Left renal cortex interstitium (tissue), 4 donors: ENCODE measurements at places on chromosomes 1 and 21. TPM values are rescaled to one million over a fixed set of nuclear protein-coding genes. Genes with fewer than 3 reads are reported as not detected.

SPOCD1 gene
- polyA plus RNA-seq = 0.31 TPM

FASLG gene
- polyA plus RNA-seq = not detected

NIT1 gene
- 45.3 TPM for polyA plus RNA-seq

KLHDC7A gene
- polyA plus RNA-seq = 13.7 TPM

GJA4 gene
- 22.0 TPM for polyA plus RNA-seq

C1orf141 gene
- not detected for polyA plus RNA-seq

RGS18 gene
- polyA plus RNA-seq = 1.9 TPM

DNA sequence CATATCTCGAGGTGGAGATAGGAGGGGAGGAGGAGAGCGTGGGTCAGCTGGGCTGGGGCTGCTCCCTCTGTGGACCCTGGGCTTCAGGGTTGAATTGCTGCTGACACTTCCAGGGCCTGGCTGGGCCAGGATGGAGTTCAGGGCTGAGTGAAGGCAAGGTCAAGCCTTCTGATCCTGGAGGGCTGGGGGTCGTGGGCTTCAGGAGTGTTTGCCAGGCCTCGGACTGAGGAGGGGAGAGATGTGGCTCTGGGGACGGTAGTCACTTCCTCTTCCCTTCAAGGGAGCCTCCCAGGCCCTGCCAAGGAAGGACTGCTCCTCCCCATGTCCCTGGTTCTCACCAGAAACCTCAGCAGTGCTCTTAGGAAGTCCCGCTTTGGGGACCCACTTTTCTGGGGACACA lies 12.1 kb upstream of the FAM131C start:
- DNase-seq = no peak

GRCh38 chr1:59752556-59753414 lies 62.0 kb upstream of the HOOK1 start:
- DNase-seq = no peak

DNA sequence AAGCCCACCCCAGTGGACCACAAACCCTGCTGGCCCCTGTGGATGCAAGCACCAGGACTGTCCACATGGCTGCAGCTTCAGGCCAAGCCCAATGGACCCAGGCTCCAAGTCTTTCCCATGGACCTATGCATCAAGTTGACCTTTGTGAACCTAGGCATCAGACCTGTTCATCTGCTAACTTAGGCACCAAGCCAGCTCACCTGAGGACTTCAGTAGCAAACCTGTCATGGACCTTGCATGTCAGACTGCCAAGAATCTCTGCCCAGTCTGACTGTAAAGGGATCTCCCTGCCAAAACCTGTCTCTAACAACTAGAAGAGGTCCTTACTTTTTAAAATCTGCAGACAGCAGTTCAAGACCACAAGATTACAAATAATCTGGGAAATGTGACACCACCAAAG lies 37.8 kb downstream of the FMO3 start:
- DNase-seq = no peak

GRCh38 chr1:161733526-161733925 lies 12.2 kb downstream of the FCRLB start:
- no peak for DNase-seq

DNA sequence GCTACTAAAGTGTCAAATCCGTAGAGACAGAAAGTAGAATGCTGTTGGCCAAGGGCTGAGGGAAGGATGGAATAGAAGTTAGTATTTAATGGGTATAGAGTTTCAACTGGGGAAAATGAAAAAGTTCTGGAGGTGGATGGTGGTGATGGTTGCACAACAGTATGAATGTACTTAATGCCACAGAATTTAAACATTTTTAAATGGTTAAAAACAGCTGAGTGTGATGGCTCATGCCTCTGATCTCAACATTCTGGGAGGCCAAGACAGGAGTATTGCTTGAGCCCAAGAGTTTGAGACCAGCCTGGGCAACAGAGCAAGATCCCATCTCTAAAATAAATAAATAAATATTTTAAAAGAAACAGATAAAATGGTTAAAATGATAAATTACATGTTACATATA lies 44.5 kb downstream of the PIK3R3 start:
- DNase-seq = no peak

GRCh38 chr1:997993-998744 lies 1.7 kb downstream of the HES4 start:
- no peak for DNase-seq

GRCh38 chr21:32562426-32562825 lies 22.9 kb downstream of the TCP10L start:
- no peak for DNase-seq

DNA sequence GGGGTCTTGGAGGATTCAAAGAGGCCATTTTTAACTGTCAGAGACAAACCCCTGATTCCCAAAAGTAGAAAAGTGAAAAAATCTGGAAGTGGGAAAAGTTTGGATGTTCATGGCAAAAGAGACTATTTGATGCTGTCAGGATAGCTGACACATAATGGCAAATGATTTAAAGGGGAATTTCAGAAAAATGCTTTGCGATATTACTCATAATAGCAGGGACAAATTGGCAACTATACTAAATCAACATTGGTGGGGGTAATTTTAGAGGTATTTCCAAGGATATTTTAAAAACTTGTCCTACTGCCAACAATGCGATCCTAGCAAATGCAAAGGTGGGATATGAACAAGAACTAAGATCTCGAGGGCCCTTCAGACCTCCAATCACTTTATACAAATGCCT lies 5.3 kb upstream of the GSTM4 start:
- DNase-seq = no peak

GRCh38 chr1:231666220-231666936 lies 39.8 kb downstream of the DISC1 start:
- no peak for DNase-seq

DNA sequence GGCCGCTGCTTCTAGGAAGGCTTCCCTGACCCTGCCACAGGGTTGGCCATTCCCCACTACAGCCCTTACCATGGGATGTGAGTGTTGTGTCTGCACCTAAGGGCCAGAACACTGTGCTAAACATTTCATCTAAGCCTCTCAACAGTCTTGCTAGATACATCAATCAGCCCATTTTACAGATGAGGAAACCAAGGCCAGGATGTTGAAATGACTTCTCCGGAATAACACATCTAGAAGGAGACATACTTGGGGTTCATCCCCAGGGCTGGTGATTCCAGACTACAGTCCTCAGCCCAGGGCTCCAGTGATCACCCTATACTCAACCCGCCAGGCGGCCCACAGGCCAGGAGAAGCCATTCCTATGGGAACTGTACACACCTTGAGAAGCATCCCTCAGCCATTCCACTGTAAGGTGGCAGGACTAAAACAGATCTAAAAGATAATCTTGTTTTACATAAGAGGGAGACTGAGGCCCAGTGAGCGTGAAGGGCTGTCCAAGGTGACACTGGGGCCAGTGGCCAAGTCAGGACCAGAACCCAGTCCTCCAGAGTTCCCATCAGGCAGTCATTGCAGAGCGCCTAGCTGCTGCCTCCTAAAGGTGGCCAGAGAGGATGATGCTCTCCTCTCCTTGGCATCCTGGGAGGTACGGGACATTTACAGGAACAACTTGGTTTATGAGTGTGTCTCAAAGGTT lies 119.5 kb downstream of the GLIS1 start:
- DNase-seq = no peak

GRCh38 chr1:91166106-91166712 lies 144.4 kb upstream of the ZNF644 start:
- DNase-seq = no peak
